ENCODE measurements at places on chromosomes 13 and 19.

- DNase-seq = no peak
Observed at GRCh38 chr13:53152057-53152421, 123.4 kb downstream of the OLFM4 start.

DNA sequence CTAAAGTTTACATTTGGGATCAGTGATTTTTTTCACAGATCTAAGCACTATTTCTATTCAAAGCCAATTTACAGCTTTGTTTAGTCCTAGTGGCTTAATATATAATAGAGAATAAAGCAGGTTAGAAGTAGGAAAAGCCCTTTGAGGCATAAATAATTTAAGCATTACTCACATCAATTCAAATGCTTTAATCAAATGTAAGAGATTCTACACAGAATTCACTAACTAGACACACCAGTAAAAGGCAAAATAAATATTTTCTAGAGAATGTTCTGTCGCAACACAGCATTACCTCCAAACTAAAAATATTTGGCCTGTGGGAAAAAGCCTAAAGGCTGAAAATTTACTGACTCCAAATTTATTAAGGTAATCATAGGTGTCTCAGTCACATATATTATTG, 31.3 kb downstream of the KCTD12 start:
- no peak for DNase-seq

GRCh38 chr13:50892210-50892944, 17.2 kb upstream of the RNASEH2B start:
- DNase-seq = peak; percentile 33

DNA sequence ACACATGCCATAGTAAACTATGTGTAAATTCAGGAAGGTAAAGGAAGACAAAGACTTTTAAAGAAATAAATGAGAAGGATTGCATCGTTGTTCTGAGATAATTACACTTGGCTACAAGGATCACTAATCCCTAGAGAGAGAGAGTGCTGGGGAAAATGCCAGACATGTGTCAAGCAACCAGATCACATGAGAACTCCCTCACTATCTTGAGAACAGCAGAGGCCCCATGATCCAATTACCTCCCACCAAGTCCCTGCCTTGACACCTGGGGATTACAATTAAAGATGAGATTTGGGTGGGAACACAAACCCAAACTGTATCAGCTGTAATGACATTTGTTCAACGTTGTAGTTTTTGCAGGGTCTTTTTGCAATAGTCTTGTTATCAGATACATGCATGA, 1600.9 kb upstream of the MIR17HG start:
- DNase-seq = no peak

DNA sequence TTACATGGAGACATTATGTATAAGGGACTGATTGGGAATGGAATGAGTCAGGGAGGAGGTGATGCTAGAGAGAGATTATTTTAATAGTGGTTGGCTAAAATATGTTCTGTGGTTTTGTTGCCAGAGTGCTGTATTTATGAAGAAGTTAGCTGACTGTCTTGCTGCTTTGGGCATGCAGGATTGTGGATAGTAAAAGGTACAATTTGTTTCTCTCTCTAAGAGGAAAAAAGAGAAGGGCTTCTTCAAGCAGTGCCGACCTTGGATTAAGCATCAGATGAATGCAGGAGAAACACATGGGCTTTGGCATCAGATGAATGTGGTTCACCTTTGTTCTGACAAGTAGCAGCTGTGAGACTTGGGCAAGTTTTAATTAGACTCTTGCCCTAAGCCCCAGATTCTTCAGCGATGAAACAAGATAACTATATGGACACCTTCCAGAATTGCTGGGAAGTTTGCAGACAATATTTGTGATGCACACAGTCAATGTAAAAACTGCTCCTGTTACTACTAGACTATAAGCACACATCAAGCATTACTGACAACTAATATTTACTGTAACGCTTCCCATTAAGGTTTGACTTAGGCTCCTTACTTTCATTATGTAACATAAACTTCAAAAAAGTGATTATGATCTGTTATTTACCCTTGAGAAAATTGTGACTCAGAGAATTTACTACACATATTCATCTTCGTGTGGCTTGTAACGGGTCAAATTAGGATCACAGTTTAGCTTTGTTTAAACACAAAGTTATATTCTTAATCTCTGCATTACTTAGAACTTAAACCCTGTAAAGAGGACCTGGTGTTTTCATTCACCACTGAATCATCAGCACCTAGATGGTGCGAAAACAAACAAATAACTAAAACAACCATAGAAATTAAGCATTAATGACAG, 824.0 kb downstream of the PCDH9 start:
- no peak for DNase-seq

DNA sequence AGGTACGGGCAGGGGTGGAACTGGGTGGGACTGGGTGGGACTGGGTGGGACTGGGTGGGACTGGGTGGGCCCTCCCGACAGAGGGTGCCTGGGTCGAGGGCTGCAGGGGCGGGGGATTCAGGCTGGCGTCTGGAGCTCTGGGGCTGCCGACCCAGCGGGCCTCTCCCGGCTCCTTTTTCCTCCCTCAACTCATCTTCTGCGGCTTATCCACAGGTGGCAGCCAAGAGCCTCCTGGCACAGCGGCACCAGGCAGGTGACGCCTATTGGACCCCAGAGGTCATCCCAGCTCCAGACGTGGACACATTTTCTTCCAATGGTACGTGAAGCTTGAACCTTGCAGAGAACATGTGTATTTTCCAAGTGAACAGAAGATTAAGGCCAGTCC, 533 bp downstream of the ZNF544 start:
- peak; percentile 56 for DNase-seq

GRCh38 chr19:737591-738093, 13.3 kb upstream of the MISP start:
- DNase-seq = peak; percentile 72

DNA sequence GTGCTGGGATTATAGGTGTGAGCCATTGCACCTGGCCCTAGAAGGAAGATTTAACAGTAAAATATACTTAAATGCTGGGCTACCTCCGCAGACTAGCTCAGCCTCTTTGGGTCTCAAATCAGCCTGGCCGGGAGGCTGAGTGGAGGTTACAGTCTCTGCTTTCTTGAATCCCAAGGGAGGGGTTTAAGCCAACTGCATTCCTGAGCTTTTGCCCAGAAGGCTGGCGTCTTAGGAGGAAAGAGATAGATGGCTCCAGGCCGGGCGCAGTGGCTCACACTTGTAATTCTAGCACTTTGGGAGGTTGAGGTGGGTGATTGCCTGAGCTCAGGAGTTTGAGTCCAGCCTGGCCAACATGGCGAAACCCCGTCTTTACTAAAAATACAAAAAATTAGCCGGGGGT, 623 bp upstream of the C5AR1 start:
- DNase-seq = no peak

DNA sequence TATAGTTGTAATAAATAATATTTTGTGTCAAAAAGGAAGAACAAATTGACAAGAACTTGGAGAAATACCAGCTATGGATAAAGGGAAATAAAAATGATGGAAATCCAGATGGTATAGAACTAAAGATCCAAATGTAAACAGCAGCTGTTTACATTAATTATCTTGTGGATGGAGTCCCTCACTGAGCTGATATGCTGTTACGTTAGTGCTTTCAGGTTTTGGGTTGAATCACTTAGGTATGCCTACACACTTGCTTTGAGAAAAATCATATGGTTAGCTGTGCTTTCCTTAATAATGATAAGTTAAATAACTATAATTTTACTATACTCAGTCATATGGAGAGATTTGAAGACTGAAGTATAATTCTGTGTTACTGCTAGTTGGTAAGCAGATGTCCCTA, 27.7 kb downstream of the WASF3 start:
- no peak for DNase-seq

GRCh38 chr13:73364736-73365135, 305.9 kb downstream of the KLF5 start:
- DNase-seq = no peak

DNA sequence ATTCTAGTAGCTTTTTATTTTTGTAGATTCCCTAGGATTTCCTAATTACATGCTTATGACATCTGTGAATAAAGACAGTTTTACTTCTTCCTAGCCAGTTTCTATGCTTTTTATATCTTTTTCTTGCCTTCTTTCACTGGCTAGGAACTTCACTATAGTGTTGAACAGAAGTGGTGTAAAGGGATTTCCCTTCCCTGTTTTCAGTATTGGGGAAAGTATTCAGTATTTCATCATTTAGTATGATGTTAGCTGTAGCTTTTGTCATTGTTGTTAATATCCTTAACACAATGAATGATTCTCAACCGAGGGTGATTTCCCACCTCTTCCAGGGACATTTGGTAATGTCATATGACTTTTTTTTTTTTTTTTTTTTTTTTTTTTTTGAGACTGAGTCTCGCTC, 77.3 kb downstream of the SLC6A16 start:
- no peak for DNase-seq

DNA sequence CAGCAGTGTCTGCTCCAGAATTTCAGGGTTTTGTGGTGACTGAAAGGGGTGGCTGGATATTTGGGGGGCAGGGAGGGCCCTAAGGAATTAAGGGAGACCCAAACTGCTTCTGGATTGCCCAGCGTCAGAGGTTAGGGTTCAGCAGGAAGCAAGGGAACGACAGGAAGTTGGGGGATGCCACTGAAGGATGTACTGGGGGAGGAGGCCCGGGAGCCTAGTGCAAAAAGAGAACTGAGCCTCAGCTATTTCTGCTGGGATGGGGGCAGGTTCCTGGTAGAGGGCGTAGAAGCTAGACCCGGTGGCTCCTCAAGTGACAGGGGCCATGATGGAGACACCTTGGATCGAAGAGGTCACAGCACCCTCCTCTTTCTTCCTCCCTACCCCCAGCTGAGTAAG, 1.1 kb downstream of the CYP2S1 start:
- no peak for DNase-seq

DNA sequence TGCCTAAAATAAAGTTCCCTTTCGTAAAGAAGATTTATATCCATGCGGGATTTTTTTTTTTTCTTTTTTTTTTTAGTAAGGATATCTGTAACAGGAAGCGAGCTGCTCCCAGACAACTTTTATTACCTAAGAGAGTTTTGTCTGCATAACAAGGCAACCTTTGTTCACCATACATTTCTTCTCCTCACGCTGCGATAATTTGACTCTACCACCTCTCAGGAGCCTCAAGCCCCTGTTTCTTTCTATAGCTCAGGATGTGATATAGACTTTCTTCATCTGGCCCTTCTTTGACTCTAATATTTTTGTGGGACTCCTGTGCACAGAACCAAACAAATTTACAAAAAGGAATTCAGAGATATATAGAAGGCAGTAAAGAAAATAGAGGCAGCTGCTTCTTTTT, 1053.7 kb upstream of the SPRY2 start:
- no peak for DNase-seq

GRCh38 chr19:19040417-19040816, 7.0 kb downstream of the ARMC6 start:
- no peak for DNase-seq

DNA sequence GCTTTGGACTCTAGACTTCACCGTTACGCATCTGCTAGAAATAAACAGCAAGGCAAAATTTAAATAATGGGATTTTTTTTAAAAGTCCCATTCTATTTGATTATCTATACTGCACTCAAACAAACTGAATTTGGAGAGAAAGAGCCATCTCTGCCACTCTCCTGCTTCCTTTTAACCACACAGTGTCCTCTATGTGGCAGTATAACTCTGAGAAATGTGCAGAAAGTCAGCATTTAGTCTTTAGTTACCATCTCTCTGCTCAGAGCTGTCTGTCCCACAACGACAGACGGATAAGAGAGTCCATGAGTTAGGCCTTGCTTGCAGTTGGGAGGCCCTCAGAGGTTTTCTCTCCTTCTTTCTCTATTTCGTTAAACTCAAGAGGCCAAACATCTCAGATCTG, 21.2 kb downstream of the CCNA1 start:
- DNase-seq = no peak

DNA sequence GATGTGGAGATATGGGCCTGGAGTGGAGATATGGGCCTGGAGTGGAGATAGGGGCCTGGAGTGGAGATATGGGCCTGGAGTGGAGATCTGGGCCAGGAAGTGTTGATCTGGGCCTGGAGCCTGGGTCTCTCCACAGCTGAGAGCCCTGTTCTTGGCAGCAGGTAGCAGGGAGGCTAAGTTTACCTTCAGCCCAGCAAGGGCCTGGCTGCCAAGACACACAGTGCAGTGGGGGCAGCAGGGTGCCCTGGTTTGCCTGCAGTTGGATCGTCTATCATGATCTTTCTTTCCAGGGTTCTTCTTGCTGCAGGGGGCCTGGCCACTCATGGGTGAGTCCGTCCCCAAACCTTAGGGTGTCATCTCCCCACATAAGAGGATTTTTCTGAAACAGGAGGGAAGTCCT, 687 bp downstream of the KIR3DL2 start:
- DNase-seq = no peak

DNA sequence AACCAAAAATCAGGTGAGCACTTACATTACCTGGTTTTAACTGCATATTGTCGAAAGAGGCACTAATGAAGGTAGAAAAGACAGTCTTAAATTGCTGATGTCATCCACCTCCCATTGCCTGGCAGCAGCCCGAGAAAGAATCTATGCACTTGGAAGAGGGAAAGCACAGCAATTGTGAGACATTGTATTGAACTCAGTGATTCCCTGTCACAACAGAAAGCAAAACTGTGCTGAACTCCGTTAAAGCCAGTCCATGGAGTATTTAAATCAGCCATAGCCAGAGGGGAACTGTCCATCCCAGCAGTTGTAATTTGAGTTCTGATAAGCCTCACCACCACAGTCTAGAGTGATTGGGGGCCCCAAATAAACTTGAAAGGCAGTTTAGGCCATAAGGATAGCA, 466.6 kb upstream of the PCDH9 start:
- DNase-seq = no peak

DNA sequence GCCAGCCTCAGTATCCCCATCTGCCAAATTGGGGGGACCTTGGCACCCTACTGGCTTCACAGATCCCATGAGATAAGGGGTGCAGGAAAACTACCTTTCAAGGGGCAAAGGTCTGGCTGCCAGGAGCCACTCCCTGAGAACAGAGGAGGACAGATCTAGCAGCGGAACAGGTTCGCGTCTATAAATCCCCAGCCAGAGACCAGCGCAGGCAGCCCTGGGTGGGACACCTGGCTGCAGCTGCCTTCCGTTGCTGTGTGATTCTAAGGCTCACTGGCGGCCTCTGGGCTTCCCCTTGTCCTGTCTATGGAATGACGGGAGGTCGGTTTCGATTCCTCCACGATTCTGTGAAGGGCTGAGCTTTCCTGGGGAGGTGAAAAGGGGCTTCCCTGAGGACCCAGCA, 7.3 kb downstream of the RELB start:
- no peak for DNase-seq

DNA sequence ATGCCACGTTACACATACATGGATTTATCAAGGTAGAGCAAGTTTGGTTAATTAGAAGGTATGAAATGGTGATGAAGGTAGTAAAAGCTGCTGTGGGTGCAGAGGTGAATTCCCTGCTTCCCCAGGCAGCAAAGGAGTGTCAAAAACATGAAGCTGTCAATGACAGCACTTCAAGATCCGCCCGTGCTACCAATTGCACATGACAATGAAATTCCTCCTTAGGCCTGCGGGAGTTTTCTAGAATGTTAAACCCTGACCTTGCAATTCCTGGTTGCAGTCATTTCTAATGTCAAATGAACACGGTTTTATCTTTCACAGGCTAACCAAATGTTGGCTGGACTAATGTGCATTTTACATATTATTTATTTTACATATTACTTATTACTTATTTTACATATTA, 67.7 kb upstream of the LSM14A start:
- DNase-seq = no peak
